CD4-positive, alpha-beta memory T cell (primary cell): ENCODE measurements at places on chromosomes 1 and 21.

- no peak for DNase-seq
These were observed 8.8 kb upstream of the COL16A1 start for GRCh38 chr1:31712630-31713029.

GRCh38 chr1:17098446-17099317, 20.6 kb downstream of the PADI2 start:
- no peak for DNase-seq

DNA sequence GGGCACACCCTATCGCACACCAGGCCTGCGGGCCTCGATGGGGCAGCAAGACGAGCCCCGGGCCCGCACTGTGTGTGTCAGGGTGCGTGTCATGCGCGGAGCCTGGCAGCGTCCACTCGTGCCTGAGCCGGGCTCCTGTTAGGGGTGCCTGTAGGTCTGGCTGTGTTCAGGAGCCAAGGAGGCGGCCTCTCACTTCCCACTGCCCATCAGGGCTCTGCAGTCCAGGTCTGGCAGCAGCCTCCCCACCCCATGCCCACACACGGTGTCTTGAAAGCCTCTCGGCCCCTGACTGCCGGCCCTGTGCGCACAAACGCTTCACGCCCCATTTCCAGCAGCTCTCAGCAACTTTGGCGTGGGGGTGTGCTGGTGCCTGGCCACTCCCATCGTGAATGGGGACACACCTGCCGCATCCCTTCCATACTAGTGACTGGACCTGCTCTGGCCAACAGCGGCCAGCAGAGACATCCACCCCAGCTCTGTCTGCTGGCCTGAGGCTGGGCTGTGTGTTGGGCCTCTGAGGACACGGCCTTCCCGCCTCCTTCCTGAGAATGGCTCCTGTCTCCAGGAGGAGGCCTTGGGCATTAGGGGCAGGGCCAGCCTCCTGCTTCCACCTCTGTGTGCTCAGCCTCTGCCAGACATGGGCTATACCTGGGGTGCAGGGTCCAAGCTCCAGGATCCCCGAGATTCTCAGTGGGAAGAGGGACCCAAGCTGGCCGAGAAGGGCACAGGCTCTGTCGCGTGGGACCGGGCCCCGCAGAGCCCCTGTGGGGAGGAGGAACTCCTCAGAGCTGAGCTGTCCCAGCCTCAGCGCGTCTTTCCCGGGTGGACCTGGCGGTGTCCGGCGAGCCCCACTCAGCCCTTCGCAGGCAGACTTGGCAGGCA, 41.8 kb upstream of the ACTRT2 start:
- no peak for DNase-seq

GRCh38 chr1:27967106-27967883, 7.5 kb downstream of the XKR8 start:
- DNase-seq = no peak

GRCh38 chr1:160858097-160858496, 4.6 kb downstream of the CD244 start:
- DNase-seq = no peak

GRCh38 chr1:210415846-210416448, 87.2 kb downstream of the HHAT start:
- no peak for DNase-seq

GRCh38 chr21:25980710-25981109, 189.9 kb downstream of the APP start:
- DNase-seq = no peak

- DNase-seq = no peak
These were observed 589.1 kb upstream of the ADAMTS5 start for GRCh38 chr21:27555996-27556395.

- DNase-seq = no peak
These were observed 20.8 kb downstream of the DISP3 start for GRCh38 chr1:11499601-11500331.

GRCh38 chr1:161887730-161888287, 121.7 kb downstream of the ATF6 start:
- DNase-seq = no peak

DNA sequence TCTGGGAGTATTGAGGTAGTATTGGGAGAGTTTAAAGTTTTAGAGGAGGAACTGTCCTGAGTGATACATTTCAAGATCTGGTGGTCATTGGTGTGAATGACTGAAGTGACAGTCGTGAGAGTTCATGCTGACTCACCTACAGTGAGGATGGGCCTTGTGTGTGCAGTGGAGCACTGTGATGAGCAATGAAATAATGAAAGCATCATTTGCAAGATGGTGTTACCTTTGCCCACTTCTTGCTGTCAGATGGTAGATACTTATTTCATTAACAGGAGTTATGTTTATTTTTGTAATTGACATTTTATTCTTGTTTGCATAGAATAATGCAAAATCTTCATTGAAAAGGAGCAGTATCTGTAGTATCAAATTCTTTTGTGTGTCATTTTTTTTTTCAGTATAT, 29.0 kb downstream of the POU2F1 start:
- DNase-seq = no peak

DNA sequence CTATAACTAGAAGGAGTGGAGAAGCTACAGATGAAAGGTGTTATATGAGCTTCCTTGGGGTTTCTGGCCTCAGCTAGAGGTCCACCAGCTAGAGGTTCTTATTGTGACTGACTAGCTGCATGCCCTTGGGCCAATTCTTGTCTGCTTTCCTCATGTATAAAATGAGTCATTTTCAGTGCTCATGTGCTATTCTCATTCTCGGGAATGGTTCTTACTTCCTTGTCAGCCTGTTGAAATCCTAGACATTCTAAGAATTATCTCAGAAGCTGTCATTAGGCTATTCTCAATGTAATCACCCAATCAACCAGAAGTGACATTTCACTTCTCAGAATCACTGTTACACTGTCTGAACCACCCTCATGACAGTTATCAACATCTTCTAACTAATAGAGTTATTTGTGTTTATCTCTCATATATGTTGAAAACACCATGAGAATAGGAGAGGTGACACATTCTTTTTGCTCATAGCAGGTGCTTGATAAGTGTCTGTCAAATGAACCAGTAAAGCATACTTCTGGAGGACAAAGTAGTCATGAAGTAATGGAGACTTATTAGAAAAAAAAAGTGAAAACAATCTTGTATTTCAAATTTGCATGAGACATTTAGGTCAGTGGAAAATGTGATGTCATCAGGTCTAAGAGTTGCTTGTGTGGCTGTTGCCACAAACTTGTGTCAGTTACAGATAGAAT, 122.8 kb upstream of the IVNS1ABP start:
- DNase-seq = peak; percentile 32

DNA sequence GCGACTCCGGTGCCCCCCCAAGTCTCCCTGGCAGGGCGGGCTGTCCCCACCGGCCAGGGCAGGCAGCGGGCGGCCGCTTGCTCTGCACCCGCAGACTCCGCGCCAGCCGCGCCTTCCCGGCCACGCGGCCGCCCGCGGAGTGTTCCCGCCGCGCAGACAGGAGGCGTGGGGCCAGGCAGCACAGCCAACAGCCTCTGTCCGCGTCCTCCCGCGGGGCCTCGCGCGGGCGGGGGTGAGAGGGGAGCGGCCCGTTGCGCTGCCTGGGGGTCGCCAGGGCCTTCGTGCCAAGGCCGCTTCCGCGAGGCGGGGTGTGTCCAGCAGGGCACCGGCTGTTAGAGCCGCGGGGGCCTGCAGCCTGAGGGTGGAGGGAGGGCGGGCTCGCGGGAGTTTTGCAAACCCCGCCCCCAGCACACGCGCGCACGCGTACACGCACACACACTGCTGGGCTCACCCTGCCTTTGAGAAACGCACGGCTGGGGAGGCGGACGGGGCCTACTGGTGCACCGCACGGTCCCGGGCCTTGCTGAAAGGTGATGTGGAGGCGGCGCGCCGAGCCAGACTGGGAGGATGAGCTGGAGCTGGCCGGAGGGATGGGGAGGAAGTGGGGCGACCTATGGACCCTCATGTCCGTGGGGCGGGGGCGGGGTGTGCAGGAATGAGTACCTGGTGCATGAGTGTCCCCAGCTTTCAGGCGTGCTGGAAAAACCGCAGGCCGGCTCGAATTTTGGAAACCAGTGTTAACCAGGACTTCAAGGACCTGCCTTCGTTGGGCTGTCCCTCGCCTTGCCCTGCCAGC, 41.5 kb downstream of the KIAA1614 start:
- DNase-seq = peak; percentile 76

- no peak for DNase-seq
These were observed 10.1 kb downstream of the FMN2 start for GRCh38 chr1:240101737-240102136.

DNA sequence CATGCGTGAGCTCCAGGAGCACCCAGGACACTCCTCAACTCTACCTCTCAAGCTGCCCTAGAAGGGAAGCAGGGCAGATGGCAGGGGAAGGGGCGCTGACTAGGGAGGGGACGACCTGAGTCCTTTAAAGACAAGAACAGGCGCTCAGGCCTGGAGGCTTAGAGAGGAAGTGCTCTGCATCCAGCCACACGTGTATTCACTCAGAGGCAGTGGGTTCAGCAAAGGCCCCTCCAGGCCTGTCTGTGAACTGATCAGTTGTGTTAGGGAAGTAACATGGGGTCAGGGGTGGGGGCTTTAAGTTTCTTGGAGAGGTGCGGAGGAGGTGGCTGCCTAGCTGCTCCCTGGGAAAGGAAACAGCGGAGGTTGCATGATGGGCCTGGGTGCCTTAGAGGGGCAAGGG, 37.1 kb upstream of the ARF1 start:
- no peak for DNase-seq

DNA sequence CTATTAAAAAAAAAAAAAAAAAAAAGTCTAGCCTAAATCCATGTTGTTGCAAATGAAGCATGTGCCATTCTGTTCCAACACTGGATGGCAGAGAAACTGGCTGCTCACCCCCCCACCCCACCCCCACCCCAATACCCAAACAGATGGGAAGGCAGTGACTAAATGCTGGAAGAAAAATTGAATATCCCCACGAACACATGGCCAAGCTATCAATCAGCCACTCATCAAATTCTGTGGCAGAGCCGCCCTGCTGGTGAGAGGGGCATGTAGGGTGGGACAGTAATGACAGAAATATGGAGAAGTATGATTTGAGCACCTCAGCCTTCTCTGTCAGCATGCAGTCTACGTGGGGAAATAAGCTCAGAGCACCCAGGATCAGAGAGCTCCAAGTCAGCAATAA, 34.1 kb downstream of the OPTC start:
- no peak for DNase-seq

DNA sequence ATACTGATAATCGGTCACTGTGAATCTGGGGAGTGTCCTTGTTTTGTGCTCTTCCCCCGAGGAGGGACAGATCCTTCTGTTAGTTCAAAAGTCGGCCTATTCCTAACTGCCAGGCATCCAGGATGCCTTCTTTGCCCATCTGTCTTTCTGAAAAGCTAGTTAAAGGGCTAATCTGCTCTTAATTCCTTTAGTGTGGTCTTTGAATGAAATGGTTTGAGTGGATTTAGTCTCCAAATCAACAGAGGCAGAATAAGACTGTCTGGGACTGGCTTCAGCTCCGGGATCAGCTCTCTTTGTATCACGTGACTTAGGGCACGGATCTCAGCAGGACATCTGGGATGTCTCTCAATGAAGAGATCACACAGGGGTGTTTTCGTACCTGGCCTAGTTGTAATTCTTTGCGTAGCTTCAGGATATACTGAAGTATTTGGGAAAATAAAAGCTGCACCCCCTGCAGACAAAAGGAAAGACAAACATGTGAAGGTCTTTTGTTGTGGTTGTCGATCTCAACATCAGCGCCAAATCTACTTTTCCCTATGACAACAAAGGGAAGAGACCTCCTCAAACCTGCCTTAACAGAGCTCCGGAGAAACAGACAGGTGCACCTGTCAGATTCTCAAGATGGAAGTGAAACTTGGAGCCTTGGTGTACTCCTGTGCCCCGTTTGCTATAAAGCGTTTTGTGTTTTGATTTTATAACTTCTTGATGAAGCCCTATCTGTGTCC, 97.9 kb downstream of the ERG start:
- DNase-seq = no peak

GRCh38 chr1:224092601-224093000, 21.3 kb upstream of the FBXO28 start:
- no peak for DNase-seq

- DNase-seq = no peak
These were observed 186.1 kb downstream of the NTNG1 start for GRCh38 chr1:107326824-107327445.

GRCh38 chr1:202289009-202289408, 52.7 kb downstream of the UBE2T start:
- DNase-seq = no peak

DNA sequence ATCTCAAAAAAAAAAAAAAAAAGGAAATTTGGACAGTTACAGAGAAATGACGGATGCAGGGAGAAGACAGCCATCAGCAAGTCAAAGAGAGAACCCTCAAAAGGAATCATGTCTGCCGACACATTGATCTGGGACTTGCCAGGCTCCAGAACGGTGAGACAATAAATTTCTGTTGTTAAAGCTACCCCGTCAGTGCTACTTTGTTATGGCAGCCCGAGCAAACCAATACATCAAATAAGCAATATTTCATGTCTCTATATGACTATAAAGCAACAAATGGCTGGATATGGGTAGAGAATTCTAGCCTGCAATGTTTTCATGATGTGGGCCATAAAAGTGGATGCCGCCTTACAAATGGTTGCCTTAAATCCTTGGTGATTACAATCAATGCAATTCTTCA, 23.3 kb upstream of the FAM89A start:
- DNase-seq = no peak

GRCh38 chr21:42306366-42307035, 8.7 kb downstream of the TFF3 start:
- no peak for DNase-seq

DNA sequence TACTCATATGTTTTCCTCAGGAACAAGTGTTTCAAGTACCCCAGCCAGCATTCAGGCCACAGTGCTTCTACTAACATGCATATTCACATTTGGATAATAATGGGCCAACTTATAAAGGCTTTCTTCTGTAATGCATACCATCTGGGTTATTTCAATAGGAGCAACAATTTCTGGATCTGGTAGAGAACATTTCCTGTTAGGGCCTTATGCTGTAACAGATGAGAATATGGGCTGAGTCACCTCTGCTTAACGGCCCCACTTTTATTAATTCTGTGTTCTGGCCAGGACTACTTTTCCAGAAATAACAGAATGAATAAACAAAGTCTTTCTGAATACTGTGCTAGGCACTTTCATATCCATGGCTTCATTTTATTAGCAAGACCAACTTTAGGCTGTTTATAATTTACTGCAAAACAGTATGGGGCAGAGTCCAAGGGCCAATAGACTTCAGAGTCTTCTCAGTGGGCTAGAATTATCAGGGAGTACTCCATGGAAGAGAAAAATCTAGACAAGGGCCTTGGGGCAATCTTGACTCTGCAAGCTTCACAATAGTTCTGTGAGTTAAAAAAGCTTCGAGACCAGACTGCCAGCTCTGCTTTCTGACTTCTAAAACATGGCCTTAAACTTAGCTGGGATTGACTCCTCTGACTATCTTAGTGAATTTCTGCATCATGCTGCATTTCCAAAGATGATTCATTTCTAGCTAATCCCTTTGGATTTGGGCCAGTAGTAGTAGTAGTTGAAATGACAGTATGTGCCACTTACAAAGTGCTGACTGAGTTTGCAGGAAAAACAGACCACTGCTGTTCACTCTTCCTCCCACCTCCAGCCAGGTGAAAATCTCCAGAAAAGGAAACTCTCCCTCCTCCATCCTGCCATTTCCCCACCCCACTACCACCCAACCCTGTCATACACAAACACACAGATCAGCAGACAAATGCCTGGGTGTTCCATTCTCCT, 8.2 kb upstream of the SSX2IP start:
- DNase-seq = no peak

GRCh38 chr1:233675446-233675845, 61.5 kb downstream of the KCNK1 start:
- DNase-seq = no peak

- DNase-seq = no peak
These were observed at the start of gene ANKRD65 for GRCh38 chr1:1421147-1421906. TSS of gene ANKRD65 (minus strand) at chr1:1421276. CDS start at chr1:1421005, 271 bp downstream.
